ENCODE measurements at places on chromosomes 5 and 9.

DNA sequence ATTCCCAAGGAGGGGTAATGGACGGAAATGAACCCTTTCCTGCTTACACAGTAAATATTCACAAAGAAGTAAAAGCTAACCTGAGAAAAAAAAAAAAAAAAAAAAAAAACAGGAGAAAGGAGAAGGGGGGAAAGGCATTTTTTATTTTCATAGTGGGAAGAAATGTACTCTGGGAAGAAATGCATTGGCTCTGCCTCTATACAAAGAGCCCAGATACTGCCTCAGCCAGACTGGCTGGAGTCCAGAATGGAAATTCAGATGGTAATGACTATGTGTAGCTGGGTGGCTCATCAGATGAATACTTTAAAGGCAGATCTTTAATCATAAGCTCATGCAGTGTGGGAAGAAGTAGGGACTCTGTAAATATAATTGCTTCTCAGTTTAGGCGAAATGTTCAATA lies 124.9 kb upstream of the ZNF608 start:
- DNase-seq, result no peak

DNA sequence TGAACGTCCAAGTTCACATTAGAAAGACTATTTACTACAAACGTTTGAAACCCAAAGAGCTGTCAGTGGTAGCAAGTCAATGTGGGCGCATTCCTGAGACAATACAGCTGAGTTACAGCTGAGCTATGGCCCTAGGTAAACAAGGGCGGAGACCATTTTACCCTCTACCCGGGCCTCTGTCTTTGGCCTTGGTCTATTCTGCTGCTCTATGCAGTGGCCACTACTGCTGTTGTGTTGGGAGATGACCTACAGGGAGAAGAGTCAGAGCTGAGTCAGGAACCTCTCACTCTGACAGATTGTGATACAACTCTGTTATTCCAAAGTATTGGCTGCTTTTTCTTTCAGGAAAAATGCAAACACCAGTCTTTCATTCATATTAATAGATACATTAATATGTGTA lies 700.6 kb downstream of the SEMA5A start:
- no peak for DNase-seq

DNA sequence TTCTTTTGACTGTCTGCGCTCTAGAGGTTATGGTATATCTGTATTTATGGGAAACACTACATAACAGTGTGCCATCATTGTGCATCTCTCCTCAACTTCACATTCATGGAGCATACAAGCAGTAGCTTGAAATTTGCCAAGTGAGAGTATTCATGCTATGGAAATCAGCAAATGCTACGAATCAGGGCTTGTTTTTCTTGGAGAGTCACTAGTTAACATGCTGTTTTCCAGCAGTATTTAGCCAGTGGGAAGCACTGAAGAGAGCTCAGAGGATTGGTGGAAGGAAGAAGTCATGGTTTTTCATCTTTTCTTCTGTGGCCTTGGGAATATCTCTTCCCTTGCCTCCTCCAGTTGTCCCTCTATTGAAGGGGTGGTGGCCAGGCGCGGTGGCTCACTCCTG lies 303.0 kb downstream of the PSAT1 start:
- no peak for DNase-seq

DNA sequence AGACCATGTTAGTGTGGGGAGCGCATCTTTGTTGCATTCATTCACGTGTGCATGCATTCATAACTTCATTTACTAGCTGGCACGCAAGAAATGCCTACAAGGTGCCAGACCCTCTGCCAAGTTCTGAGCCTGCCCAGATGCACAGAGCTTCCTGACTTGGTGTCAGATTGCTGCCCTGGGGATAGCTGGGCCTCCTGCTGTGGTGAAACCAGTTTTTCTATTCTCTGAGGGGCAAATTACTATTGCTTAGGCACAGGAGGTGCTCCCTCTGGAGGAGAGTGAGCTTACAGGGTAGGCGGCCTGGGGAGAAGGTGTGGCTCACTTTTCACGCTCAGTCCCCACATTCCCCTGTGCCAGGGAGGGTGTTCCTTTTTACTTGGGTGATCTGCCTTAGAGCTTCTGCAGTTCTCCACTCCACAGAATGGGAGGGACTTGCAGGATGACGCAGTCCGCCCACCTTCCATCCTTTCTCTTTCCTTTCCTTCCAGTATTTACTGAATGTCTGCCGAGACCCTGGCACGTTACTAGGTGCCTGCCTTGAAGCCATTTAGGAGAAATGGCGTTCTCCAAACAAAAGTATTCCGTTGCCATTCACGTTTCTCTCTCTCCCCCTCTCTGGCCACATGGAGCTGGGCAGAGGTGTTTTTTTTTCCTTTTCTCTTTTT lies 27.9 kb upstream of the CTNNA1 start:
- no peak for DNase-seq

DNA sequence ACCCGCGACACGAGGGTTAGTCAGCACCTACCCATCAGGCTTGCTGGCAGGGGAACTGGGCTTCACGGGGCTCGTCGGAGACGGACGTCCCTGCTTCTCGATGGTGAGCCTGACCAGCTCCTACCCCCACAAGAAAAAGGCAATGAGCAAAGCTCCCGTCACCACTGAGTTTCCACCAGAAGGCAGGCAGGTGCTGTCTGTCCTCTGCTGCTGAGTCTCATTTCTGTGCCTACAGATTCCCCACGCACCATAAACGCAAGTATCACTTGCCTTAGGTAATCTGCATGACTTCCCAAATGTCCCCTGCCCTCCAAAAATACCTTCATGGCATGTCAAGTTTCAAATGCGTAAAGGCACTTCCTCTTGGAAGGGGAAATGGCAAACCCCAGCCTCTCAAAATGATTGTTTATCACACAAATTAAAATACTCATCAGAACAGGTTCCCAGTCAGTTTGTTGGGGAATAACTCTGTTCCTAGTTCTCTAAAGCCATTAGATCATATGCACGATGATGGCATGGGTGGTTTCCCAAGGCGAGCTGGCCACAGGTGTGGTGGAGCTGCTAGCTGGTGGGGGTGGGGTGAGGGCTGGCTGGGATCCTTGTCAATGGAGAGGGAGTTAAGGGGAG lies 85.0 kb downstream of the PRRT1B start:
- no peak for DNase-seq

GRCh38 chr5:145110834-145111233 lies 724.3 kb downstream of the PRELID2 start:
- no peak for DNase-seq

DNA sequence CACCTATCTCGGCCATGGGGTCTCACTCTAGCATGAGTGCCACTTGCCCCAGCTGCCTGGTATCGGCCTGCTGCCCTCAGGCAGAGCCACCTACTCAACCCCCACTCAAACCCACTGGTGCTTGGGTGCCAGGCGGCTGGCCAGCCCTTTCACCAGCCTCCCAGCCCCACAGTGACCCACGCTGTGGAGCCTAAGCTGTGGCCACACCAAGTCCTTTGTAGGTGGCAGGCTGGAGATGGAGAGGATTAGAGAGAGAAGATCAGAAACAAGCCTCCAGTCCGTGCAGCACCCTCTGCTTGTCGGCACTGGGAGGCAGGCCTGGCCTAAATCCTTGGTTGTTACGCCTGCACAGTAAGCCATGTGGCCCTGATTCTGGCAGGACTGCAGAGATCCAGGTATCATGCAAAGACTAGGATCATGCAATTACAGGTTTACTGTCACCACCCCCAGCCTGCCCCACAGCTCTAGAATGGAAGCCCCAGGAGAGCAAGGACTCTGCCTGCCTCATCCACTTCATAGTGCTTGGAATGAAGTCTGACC lies 171.7 kb downstream of the COL23A1 start:
- no peak for DNase-seq

DNA sequence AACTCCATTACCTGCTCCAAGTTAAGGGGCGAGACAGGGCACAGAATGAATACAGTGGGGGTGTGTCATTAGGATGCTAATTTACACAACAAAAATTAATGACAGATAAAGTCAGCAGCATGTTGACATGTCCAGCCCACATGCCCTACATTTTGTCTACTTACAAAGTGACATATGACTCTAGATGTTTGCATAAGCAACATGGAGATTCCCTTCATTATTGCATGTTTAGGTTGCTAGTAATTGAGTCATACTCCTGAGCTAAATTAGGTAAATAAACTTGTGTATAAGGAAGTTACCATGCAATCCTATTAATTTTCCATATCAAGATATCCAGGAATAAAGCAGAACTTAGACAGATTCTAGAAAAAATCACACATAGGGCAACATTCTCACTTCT lies 232.2 kb downstream of the PDE4D start:
- DNase-seq, result no peak

Measured in activated T-helper 9 cell treated with anti-CD3 and anti-CD28 coated beads, Interleukin-2, amount 50 U/mL, for 16 hours (primary cell).